ENCODE measurements at places on chromosomes 16 and 17. TPM values are rescaled to one million over a fixed set of nuclear protein-coding genes. Genes with fewer than 3 reads are reported as not detected.

Gene P3H4
- 4.9 TPM for polyA plus RNA-seq

Gene CBLN1
- polyA plus RNA-seq: not detected

Gene CHP2
- 289 TPM for polyA plus RNA-seq

Gene NOS2
- polyA plus RNA-seq: 6.5 TPM

Gene MYLK3
- 0.07 TPM for polyA plus RNA-seq

Gene TMEM132E
- polyA plus RNA-seq: not detected

Gene NAGS
- polyA plus RNA-seq: 13.2 TPM

Gene TBX2
- 5.3 TPM for polyA plus RNA-seq

Gene HOXB3
- 10.2 TPM for polyA plus RNA-seq

Gene MYO15A
- 0.60 TPM for polyA plus RNA-seq

Measured in sigmoid colon (tissue), 7 donors.